ENCODE measurements at places on chromosomes 11 and 22.

GRCh38 chr11:12087075-12088004 lies 23.1 kb upstream of the MICAL2 start:
- DNase-seq: peak; percentile 43

GRCh38 chr11:16226245-16226644 lies 130.1 kb downstream of the SOX6 start:
- DNase-seq: peak; percentile 25

GRCh38 chr22:31637447-31637890 lies 24.5 kb downstream of the PISD start:
- DNase-seq: no peak

DNA sequence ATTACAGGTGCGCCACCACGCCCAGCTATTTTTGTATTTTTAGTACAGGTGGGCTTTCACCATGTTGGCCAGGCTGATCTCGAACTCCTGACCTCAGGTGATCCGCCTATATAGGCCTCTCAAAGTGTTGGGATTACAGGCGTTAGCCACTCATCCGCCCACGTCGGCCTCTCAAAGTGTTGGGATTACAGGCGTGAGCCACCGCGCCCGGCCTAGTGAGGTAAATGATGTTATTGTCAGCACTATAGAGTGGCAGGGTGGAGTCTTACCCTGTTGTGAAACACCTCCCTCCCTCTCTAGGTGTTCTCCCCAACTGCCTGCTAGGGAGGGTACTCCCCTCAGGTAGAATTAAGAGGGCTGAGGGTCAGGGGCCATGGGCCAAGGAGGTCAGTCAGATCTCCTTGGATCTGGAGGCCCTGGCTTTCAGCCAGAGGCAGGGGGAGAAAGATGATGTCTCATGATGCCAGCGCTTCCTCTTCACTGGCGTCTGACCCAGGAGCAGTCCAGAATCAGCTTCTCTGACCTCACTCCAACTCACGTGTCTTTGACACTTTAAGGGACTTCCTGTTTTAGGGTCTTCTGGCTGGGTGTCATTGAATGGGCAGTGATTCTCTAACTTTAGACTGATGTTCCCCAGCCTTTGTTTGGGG lies 2.0 kb downstream of the GGA1 start:
- DNase-seq: peak; percentile 48

GRCh38 chr11:105740164-105740903 lies 130.5 kb downstream of the GRIA4 start:
- DNase-seq: no peak
